Panc1 (cell line): ENCODE measurements at places on chromosomes 5 and 9.

DNA sequence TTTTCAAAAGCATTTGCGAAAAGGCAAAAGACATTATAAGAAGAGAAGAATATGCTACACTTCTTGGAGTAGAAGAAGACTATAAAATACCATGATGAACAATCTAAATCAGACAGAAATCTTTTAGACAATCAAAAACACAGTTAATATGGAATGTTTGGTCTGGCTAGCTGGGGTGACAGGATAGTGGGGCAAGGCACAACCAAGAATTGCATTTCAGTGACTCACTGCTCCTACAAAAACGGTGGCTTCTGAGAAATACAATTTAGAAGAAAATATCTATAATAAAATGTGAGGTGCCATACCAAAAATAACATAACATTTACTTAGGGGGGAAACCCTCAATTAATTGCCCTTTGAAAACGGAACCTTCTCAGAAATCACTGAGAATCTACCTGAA is 363.4 kb downstream of the NPR3 start:
- DNase-seq = no peak

- DNase-seq = no peak
These were observed 42.8 kb upstream of the EQTN start for GRCh38 chr9:27339661-27340284.

- DNase-seq = no peak
These were observed 64.9 kb downstream of the SERINC5 start for GRCh38 chr5:80190960-80191359.

DNA sequence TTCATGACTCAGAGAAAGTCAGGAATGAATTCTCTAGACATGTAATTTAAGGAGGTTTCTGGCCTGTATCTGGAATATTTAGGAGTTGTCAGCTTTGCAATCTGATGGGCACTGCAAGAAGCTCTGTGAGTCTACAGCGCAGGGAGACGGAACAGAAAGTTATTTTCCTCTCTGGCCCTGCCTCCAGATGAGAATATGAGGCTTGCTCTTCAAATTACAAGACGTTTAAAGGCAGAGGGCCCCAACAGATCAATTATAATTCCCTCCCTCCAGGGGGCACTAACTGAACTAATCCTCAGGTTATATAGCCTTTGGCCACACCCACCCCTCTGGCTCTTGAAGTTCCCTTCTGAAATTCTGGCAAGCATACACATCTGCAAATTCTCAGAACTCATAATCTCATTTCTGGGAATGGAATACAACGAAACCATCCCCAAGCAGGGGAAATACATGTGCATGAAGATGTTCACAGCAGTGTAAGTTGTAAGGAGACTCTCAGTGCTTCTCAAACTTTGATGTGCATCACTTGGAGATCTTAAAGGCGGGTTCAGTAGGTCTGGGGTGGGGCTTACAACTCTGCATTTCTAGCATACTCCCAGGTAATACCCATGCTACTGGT is 307.6 kb downstream of the CWC27 start:
- DNase-seq = no peak

DNA sequence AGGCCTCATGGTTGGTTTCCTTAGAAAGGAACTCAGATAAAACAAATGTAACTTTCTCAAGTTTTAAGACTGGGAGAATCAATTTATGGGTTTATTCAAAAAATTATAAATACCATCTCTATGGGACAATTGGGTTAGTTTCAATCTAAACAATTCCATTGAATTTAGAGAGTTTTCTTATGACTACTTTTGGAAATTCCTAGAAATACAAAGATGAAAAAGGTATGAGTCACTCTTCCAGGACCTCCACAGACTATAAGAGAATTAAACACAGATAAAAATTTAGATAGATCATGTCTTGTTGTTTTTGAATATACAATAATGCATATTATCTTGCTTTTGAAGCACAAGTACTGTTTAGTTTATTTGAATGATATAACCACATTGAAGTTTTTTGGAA is 188.7 kb downstream of the CHSY3 start:
- no peak for DNase-seq

GRCh38 chr5:139998837-139999236 is 44.3 kb downstream of the NRG2 start:
- DNase-seq = no peak

DNA sequence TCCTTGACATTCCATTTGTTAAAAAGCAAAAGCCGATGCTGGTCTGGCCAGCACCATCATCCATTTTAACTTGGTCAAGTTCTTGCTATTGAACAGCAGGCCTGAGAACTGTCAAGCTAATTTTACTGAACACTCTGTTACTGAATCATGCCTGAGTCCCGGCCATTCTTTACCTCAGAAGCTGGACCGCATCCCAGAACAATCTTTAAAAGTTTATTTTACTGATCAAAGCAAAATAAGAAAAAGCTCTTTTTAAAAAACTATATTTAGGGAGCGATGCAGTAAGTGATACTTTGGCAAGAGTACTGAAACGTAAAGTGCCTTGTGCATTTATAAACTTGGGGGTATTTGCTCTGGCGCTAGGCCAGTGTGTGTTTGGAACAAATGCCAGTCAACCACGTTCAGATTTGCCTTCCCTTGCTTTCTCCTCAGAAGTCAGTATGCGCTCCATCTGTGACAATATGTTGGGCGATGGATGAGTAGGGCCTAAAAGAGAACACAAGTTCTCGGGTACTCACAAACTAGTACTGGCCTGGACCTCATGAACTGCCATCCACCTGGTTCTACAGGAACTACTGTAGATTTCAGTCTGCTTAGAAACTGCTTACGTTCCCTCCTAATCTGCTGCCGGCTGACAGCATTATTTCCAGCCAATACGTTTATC is 161.9 kb downstream of the MAPKAP1 start:
- no peak for DNase-seq

DNA sequence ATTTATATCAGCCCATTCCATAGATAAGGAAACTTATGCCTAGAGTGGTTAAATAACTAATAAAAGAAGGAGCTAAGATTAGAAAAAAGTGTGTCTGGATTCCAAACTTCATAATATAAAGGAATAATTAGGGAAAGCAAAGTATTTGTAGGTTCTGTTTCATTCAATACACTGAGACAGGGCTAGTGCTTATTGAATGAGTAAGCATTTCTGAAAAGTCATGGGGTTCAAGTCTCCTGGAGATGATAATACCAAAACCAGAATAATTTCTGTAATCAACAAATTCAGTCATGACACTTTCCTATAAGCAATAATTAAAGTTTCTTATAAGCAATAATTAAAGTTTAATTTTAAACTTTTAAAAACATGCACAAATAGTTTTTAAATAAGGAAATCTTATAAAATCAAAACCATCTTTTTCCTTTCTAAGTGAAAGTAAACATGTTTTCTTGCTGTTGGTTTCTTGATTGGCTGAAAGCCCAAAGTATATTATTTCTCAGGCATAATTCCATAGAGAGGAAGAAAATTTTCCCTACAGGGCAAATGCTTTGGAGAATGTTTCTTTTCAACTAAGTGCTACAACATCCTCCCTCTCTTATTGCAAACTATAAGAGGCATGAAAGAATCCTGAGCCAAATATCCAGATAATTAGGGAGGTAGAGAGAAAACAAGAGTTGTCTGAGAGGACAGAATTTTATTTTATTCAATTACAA is 510.2 kb downstream of the PRELID2 start:
- DNase-seq = no peak

DNA sequence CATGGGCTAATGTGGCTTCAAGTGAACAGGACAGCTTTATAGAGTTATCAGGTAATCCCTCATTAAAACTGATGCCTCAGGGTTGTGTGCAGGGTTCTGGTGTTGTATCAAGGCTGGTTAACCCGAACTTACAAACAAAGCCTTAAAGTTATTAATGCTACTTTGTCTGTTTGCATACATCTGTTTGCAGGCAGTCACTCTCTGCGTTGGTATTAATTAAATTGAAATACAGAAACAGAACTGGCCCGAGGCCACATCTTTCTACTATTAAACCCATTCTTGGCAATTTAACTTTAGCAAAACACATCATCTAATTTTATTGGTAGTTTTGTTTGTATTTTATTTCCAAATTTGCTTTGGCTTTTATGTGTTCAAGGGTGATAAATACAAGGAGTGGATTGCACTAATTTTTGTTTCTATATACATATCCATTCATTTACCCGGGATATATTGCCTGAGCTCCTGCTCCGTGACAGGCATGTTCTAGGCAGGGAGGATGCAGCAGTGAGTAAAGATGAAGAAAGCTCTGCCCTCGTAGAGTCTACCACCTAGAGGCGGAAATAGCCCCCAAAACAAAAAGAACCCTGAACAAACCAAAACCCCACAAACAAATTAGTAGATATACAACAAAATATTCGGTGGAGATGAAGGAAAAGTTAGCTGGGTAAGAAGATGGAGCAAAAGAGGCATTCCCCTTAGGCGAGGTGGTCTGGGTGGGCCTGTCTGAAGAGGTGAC is 164.2 kb downstream of the MACROH2A1 start:
- DNase-seq = no peak
